CD8-positive, alpha-beta memory T cell (primary cell): ENCODE measurements at places on chromosomes 3 and 15.

DNA sequence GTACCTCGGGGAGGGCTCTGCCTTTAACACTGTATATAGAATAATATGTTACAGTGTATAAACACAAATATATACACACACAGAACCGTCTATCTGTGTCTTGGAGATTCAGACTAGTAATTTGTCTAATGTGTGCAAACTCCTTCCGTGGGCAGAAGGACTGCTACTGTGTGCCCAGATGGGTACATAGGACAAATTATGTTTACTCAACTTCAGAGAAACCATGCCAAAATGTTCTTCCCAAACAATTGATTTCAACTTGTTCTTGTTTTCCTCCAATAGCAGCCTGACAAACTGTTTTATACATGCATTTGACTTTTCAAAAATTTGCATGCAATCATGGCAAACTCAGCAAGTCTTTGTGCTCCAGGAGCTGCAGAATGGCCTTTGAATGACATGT, 97.5 kb downstream of the FRMD5 start:
- H3K4me3 ChIP-seq, result no peak overlapping the region
- no peaks in the 10 kb centered on the region for H3K36me3 ChIP-seq
- H3K4me1 ChIP-seq, result no peaks in the 10 kb centered on the region
- H3K27me3 ChIP-seq, result no peaks in the 10 kb centered on the region
- no peak overlapping the region for H3K27ac ChIP-seq
- no peak for DNase-seq

- DNase-seq, result no peak
- H3K36me3 ChIP-seq, result peaks cover 15% of the 10 kb centered on the region
- no peaks in the 10 kb centered on the region for H3K27me3 ChIP-seq
- H3K27ac ChIP-seq, result no peak overlapping the region
- no peak overlapping the region for H3K4me3 ChIP-seq
Observed at GRCh38 chr3:98512576-98512975, 10.1 kb downstream of the CLDND1 start.

- no peak overlapping the region for H3K4me3 ChIP-seq
- H3K4me1 ChIP-seq, result no peaks in the 10 kb centered on the region
- DNase-seq, result no peak
- H3K27me3 ChIP-seq, result peaks cover 3% of the 10 kb centered on the region
Observed at GRCh38 chr15:48642795-48643194, 2.7 kb downstream of the FBN1 start.

DNA sequence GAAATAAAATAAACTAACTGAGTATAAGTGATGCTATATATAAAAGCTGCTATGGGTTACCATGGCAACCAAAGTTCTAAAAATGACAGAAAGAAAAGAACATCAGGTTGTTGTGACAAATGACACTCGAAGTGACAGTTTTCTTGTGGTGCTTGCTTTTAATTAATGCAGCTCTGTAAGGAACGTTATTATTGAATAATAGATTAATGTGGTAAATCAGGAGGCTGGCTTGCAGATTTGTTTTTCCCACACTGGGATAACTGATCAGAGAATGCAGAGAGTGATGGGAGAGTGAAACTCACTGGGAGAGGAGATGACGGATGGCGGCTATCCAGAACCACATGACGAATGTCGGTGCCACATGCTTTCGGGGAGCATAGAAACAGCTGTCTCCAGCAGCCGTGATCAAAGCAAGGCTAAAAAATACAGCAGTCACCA, 207.0 kb upstream of the ATP10A start:
- no peak for DNase-seq
- no peaks in the 10 kb centered on the region for H3K4me1 ChIP-seq
- H3K27ac ChIP-seq, result no peak overlapping the region

DNA sequence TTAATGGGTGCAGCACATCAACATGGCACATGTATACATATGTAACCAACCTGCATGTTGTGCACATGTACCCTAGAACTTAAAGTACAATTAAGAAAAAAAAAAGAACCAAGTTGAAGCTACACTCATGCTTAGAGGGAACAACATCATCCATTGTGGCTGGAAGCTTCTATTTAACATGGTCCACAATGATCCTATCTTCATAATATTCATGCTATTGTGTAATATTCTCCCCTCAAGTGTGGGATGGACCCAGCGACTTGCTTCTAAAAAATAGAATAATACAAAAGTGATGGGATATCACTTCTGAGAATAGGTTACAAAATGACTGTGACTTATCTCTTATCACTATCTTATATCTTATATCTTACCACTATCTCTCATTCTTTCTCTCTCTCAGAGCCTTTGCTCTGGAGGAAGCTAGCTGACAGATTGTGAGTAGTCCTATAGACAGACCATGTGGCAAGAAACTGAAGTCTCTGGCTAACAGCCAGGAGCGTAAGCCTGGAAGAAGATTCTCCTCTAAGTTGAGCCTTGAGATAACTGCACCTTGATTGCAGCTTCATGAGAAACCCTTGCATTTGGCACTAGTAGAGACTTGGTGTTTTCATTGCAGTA, 198.5 kb upstream of the MRPL3 start:
- H3K4me1 ChIP-seq, result no peaks in the 10 kb centered on the region
- H3K27ac ChIP-seq, result no peak overlapping the region
- DNase-seq, result no peak
- no peaks in the 10 kb centered on the region for H3K36me3 ChIP-seq
- H3K4me3 ChIP-seq, result no peak overlapping the region

DNA sequence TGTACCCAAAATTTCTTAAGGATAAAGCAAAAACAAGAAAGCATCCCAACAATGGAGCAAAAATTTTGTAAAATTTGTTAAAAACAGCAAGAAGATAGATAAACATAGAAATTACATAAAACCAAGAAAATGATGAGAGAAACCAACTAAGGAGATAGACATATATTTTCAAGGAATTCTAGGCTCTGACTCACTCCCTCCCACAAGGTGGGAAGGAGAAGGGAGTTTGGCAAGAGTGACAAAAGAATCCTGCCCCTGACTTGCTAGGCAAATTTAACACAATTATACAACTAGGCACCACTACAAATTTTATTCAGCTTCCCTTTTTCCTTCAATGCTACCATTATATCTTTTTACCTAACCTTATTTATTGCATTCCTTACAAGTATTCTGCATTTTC, 70.9 kb downstream of the MYO9A start:
- H3K27ac ChIP-seq, result no peak overlapping the region
- H3K4me1 ChIP-seq, result no peaks in the 10 kb centered on the region
- no peak for DNase-seq
- H3K27me3 ChIP-seq, result no peaks in the 10 kb centered on the region

- no peak overlapping the region for H3K27ac ChIP-seq
- H3K4me3 ChIP-seq, result no peak overlapping the region
Observed at GRCh38 chr3:104887069-104887468, 479.6 kb upstream of the ALCAM start.

GRCh38 chr15:38048001-38048455, 113.6 kb downstream of the TMCO5A start:
- DNase-seq, result no peak
- H3K4me1 ChIP-seq, result no peaks in the 10 kb centered on the region
- H3K36me3 ChIP-seq, result no peaks in the 10 kb centered on the region
- peaks cover 4% of the 10 kb centered on the region for H3K27me3 ChIP-seq
- H3K27ac ChIP-seq, result no peak overlapping the region

DNA sequence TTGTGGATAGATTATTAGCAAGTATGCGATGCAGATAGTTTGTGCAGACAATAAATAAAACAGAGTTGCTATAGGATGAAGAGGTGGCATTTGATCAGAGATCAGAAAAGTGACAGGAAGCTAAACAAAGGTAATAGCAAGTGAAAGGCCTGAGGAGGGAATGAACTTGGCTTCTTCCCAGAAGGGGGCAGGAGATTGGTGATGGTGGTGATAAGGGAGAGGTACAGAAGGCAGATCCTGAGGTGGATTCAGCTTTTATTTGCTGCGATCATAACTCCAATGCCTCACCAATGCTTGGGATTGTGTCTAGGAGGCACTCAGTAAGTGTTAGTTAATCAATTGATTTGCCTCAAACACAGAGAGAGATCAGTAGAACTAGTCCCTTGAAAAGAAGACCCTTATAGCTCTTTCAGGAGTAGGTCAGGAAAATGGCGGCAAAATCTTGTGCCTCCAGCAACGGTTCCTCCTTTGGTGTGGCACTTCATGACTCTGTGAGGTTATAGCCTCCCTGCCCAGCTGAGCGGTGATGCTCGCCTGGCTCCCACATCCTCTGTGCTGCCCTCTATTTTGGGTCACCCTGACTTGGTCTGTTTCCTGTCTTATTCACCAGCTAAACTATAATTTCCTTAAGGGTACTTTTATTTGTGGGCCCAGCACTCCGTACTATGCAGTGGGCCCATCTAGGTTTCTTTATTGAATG, 37.5 kb downstream of the TGFBR2 start:
- peak overlapping the region; percentile 38 for H3K27ac ChIP-seq
- H3K27me3 ChIP-seq, result no peaks in the 10 kb centered on the region
- H3K4me1 ChIP-seq, result peaks cover 98% of the 10 kb centered on the region

DNA sequence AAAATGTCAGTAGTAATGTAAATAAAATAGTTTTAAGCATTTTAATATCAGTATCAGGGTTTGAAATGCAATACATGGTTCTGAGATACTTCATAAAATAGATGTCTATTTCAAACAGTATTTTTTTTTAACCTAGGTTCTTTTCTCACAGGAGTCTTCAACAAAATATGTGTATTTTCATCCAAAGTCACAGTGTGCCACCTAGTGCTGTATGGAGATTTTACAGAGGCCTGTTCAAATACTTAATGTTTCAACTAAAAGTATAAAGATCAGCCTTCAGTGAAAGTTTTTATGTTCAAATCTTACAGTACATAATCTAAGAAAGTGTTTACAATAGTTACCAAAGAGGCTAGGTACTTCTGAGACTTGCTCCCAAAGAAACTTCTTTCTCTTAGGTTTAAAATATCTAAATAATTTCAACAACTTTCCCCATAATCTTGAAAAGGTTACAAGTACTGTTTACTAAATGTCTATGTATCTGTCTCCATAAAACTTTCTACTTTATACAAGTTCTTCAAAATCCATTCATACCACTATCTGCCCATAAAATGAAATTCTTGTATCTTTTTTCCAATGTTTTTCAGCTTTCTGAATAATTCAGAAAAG, 38.3 kb downstream of the SCAPER start:
- DNase-seq, result no peak
- no peaks in the 10 kb centered on the region for H3K4me1 ChIP-seq

DNA sequence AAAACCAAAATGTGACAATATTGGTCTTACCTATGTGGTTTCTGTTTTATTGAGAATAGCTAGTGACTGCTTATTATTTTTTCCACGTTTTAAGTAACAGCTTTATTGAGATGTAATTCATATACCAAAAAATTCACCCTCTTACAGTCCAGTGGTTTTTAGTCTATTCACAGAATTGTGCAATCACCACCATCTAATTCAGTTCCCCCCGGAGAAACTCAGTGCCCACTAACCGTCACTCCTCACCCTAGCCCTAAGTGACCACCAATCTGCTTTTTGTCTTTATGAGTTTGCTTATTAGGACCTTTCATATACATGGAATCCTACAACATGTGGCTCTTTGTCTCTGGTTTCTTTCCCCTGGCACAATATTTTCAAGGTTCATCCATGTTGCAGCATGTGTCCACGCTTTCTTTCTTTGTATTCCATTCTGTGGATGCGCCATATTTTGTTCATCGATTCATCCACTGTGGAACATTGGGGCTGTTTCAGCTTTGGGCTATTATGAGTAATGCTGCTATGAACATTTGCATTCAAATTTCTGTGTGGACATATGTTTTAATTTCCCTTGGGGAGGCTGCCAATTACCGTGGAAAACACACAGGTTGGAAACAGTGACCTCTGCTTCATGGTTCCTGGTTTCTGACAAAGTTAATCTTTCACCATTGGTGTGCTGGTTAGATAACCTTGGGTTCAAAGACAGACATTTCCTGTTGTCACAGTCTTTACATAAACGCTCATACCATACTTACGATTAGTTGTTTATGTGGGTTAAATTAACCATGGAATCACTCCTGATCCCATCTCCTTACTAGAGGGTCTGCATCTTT, 3.2 kb upstream of the BCL2L10 start:
- H3K27me3 ChIP-seq, result peaks cover 8% of the 10 kb centered on the region
- H3K4me3 ChIP-seq, result no peak overlapping the region
- no peaks in the 10 kb centered on the region for H3K36me3 ChIP-seq
- H3K27ac ChIP-seq, result no peak overlapping the region
- DNase-seq, result no peak

GRCh38 chr3:133633439-133633838, 28.3 kb downstream of the TOPBP1 start:
- H3K4me1 ChIP-seq, result no peaks in the 10 kb centered on the region
- peaks cover 8% of the 10 kb centered on the region for H3K36me3 ChIP-seq
- H3K27ac ChIP-seq, result no peak overlapping the region
- no peak for DNase-seq
- no peaks in the 10 kb centered on the region for H3K27me3 ChIP-seq
- H3K4me3 ChIP-seq, result no peak overlapping the region

DNA sequence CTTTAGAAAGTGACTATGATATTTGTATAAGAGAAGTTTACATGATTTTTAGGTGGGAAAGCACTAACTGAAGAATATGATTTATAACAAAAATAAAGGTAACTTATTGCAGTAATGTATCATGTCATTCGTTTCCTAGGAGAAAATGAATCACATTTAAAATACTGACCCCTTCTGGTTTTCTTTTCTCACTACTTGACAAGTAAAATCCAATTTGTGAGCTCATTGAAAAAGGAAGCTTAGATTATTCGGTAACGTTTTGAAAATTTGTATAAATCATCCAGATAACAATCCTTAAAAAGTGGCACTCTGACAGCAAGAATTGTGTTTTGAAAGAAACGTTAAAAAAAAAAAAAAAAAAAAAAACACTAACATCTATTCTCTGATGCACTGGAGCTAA, 39.0 kb downstream of the NSUN3 start:
- no peaks in the 10 kb centered on the region for H3K27me3 ChIP-seq
- no peaks in the 10 kb centered on the region for H3K4me1 ChIP-seq
- no peak overlapping the region for H3K27ac ChIP-seq
- no peak overlapping the region for H3K4me3 ChIP-seq
- peaks cover 30% of the 10 kb centered on the region for H3K36me3 ChIP-seq

DNA sequence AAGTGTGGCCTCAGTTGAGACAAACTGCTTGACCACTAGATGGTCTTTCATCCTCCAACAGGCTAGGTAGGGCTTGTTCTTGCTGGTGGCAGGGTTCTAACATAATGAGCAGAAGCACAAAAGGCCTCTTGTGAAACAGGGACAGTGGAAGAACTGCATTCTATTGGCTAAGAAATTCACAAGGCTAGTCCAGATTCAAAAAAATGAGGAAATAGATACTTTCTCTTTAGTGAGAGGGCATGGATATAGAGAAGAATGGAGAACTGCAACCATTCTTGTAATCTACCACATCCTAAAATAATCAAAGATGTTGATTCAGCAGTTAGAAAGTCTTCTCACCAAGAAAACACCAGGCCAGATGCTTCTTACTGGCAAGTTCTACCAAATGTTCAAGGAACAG, 143.7 kb upstream of the LRIG1 start:
- H3K27ac ChIP-seq, result no peak overlapping the region
- no peaks in the 10 kb centered on the region for H3K36me3 ChIP-seq
- no peak for DNase-seq

GRCh38 chr3:149291178-149291577, 42.3 kb downstream of the TM4SF18 start:
- no peaks in the 10 kb centered on the region for H3K27me3 ChIP-seq
- H3K27ac ChIP-seq, result no peak overlapping the region
- no peak for DNase-seq
- no peaks in the 10 kb centered on the region for H3K36me3 ChIP-seq
- H3K4me3 ChIP-seq, result no peak overlapping the region
- H3K4me1 ChIP-seq, result no peaks in the 10 kb centered on the region

GRCh38 chr15:74035121-74036017, 40.9 kb downstream of the PML start:
- peaks cover 31% of the 10 kb centered on the region for H3K36me3 ChIP-seq
- no peaks in the 10 kb centered on the region for H3K4me1 ChIP-seq
- no peaks in the 10 kb centered on the region for H3K27me3 ChIP-seq
- H3K4me3 ChIP-seq, result no peak overlapping the region

GRCh38 chr15:55916666-55917409, 76.6 kb downstream of the NEDD4 start:
- no peaks in the 10 kb centered on the region for H3K36me3 ChIP-seq
- H3K4me3 ChIP-seq, result no peak overlapping the region
- H3K4me1 ChIP-seq, result no peaks in the 10 kb centered on the region
- no peak overlapping the region for H3K27ac ChIP-seq
